ENCODE measurements at places on chromosomes 5 and 9. TPM values are rescaled to one million over a fixed set of nuclear protein-coding genes. Genes with fewer than 3 reads are reported as not detected.

ANXA1 gene
- total RNA-seq, result 310 TPM

DNA sequence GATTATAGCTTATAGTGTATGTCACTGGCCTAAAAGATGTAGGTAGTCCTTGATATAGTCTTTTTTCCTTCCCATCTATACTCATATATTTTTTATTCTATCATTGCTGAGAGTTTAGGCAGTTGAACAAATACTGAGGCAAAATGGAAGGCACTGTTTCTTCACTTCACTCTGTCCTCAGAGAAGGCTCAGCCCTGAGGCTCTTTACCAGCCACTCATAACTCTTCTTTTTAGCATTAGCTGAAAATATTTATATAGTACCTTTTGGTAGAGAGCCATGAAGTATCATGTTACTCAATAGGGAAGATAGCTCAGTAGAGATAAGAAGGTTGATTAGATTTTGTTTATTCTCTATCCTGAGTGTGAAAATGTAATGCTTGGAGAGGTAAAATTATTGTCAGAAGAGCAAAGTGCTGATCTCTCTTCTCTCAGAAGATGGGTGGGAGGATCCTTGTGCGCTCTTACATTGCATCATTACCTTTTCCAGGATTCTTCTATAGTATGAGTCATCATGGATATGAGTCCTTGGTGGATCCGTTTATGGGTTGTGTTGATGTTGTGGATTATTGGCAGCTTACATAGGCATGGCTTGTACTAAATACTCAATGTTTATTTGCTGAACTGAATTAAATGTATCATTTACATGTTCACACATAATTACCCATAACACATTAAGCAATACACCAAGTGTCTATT, 88.1 kb downstream of the ANXA1 start:
- H3K27ac ChIP-seq, result no peak overlapping the region
- H3K4me1 ChIP-seq, result no peaks in the 10 kb centered on the region
- H3K4me3 ChIP-seq, result no peak overlapping the region
- H3K36me3 ChIP-seq, result no peaks in the 10 kb centered on the region

DNA sequence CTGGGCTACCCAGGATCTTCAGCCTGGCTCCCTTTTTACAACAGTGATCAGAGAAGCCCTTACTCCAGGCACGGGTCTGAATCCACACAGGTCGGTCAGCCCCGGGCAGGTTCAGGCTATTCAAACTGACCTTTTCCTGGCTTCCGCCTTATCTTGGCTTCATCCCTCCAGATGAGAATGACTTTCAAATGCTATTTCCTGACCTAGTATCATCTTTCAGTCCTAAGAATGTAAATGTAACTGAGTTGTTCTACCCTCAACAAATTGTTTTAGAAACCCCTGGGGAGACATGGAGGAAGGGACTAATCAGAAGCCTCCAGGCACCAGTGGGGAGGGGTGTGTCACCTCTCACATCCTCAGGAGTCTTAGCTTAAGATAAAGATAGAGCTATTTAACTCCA, 213.2 kb downstream of the EPB41L4A start:
- H3K27ac ChIP-seq, result no peak overlapping the region
- no peaks in the 10 kb centered on the region for H3K4me1 ChIP-seq
- H3K4me3 ChIP-seq, result no peak overlapping the region
- no peak for DNase-seq
- H3K27me3 ChIP-seq, result peaks cover 38% of the 10 kb centered on the region

- no peaks in the 10 kb centered on the region for H3K27me3 ChIP-seq
- DNase-seq, result no peak
- no peaks in the 10 kb centered on the region for H3K36me3 ChIP-seq
- no peak overlapping the region for H3K27ac ChIP-seq
These were observed 106.2 kb upstream of the TLR4 start for GRCh38 chr9:117597977-117598376.

DNA sequence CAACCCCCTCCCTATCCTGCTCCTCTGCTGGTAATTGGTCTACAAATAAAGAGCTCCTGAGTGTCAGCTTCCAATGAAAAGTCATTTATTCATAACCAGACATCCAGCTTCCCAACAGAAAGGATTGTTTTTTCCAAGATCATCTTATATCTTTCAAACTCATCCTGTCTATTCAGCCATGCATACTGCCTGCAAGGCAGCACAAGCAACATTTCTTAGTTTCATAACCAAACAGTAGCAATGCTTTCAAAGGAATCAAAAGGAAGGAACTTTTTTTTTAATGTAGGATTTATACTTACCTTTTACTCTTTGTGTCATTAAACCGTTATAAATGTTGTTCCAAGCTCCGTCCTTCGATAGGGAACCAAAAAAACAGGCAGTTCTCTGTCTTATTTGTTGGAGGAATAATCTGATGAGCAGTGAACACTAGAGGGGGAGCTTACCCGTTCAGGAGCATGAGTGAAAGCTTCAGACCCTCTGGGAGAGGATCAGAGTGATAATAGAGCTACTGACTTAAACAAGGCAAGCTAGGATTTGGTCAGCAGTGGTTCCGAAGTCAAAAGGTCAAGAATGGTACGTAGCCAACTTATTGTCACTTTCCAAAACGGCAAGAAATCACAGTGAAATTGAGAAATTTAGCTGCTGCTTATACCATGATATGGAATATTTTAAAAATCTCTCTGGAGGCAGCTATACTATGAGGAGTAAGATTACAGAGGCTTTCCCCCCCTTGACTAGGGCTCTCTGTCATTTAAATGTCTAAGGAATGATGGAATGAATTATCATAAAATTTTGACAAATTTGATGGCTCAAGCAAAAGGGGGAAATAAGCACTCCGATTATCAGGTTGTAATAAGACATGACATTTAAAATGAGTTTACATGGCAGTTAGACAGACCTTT, 892.9 kb downstream of the NR2F1-AS1 start:
- no peaks in the 10 kb centered on the region for H3K36me3 ChIP-seq
- H3K27me3 ChIP-seq, result no peaks in the 10 kb centered on the region
- H3K4me1 ChIP-seq, result no peaks in the 10 kb centered on the region
- no peak overlapping the region for H3K27ac ChIP-seq
- H3K4me3 ChIP-seq, result no peak overlapping the region

DNA sequence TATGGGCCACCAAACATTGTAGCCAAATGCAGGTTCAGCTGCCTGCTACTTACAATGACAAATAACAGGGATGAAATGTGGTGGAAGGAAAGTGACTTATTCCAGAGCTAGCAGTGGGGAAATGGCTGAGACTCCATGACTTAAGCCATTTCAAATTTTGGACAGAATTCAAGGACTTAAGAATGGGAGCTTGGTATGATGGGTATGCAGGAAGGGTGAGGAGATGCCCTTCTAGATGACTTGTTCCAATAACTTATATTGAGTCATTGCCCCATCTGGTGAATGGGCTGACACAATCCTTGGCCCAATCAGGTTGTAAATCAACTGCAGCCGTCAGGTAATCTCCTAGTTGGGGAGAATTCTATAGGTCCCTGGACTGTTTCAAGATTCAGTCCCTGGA, 230.7 kb upstream of the SGCD start:
- DNase-seq, result no peak
- H3K36me3 ChIP-seq, result no peaks in the 10 kb centered on the region
- no peak overlapping the region for H3K4me3 ChIP-seq
- H3K4me1 ChIP-seq, result no peaks in the 10 kb centered on the region
- H3K27ac ChIP-seq, result no peak overlapping the region

- H3K36me3 ChIP-seq, result peaks cover 92% of the 10 kb centered on the region
- no peak for DNase-seq
- H3K4me3 ChIP-seq, result no peak overlapping the region
- H3K27me3 ChIP-seq, result no peaks in the 10 kb centered on the region
- H3K4me1 ChIP-seq, result no peaks in the 10 kb centered on the region
These were observed 53.5 kb downstream of the RNF38 start for GRCh38 chr9:36346569-36346968.

Measured in CD4-positive, alpha-beta T cell (primary cell).